ENCODE measurements at places on chromosomes 7 and 10. TPM values are rescaled to one million over a fixed set of nuclear protein-coding genes. Genes with fewer than 3 reads are reported as not detected.

Gene HEPACAM2
- not detected for total RNA-seq

Gene MRLN
- not detected for total RNA-seq

Gene RUFY2
- 11.5 TPM for total RNA-seq

Gene ANKRD30A
- total RNA-seq = not detected

Gene BZW2
- 470 TPM for total RNA-seq

Gene PDZD8
- 16.8 TPM for total RNA-seq

Gene PHKG1
- 30.0 TPM for total RNA-seq

Gene MRPL43
- total RNA-seq = 73.4 TPM

Gene LIPJ
- total RNA-seq = not detected

Gene NPFFR1
- total RNA-seq = not detected

Gene GFRA1
- total RNA-seq = 9.3 TPM

Gene CCDC146
- 7.2 TPM for total RNA-seq

Gene PRKG1
- total RNA-seq = 34.9 TPM

Gene ARL4A
- 11.1 TPM for total RNA-seq

Gene MORN4
- total RNA-seq = 12.8 TPM

Gene SHTN1
- total RNA-seq = 3.6 TPM

Gene CYP2C8
- total RNA-seq = not detected

Gene SYT15
- total RNA-seq = 2.5 TPM

Gene ENTPD1
- total RNA-seq = 13.0 TPM

Gene STK17A
- total RNA-seq = 10.6 TPM

Gene FAM131B
- total RNA-seq = 1.2 TPM

Gene LAMB1
- total RNA-seq = 50.8 TPM

Gene XRCC2
- total RNA-seq = 0.44 TPM

Gene ZP3
- total RNA-seq = not detected

Gene MUC3A
- total RNA-seq = 0.81 TPM

Gene ZNF239
- 2.4 TPM for total RNA-seq

Gene SPDYE1
- not detected for total RNA-seq
